ENCODE measurements at places on chromosomes 16 and 17.

GRCh38 chr16:87561200-87562105, 40.9 kb upstream of the JPH3 start:
- no peak for DNase-seq

DNA sequence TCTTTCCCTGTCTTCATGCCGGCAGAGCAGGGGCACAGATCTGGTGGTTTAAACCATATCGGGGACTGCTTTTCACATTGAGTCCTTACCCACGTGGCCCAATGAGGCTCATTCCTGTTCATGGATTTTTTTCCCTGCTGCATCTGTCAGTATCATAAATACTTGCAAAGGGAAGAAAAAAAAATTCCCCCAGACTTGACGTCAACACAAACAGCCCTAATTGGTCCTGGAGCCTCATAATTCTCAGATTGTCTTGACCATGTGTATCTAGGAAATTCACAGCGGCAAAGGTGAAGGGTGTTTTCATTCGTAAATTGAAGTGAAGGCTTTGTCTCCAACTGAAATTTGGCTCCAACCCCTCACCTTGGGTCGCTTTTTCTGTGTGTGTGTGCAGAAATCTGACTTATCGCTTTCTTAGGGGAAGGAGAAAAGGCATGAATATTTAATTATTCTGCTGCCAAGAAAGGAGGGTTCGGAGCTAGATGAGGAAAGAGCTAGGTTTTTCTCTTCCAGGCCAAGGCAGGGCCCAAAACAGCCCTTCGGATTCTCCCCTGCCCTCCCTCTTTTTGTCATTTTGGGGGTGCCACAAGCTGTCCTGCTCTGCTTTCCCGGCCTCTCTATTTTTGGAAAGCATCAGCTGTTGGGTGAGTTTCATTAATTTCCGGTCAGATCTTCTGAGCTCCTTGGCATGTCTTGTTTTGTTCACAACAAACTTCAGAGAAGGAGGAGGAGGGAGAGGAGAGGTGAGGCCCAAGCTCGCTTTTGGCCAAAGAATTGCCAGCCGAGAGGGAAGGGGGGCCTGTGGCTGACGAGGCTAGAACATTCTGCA, 17.8 kb upstream of the CIBAR2 start:
- DNase-seq, result no peak

DNA sequence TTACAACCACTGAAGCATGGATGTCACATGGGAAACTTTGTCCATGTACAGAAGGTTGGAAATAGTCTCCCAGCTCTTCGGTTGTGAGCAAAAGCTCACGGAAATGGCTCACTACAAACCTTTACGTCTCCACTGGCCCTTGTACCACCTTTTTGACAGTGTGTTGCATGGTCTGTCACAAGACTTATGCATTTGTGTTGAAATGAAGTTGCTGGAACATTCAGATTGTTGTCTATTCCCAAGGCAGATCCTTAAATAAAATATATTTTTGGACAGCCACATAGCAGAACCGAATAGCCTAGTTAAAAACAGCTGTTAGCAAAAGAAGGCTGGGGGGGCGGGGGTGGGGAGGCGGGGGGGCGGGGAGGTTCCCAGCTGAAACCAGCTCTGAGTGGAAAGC, 39.2 kb downstream of the KNOP1 start:
- DNase-seq, result no peak

- DNase-seq, result no peak
Measured at GRCh38 chr16:80862160-80862705, 57.8 kb upstream of the CDYL2 start.

GRCh38 chr16:86631444-86631843, 53.1 kb downstream of the FOXL1 start:
- DNase-seq, result no peak

GRCh38 chr16:8083560-8083959, 506.8 kb downstream of the TMEM114 start:
- DNase-seq, result no peak

DNA sequence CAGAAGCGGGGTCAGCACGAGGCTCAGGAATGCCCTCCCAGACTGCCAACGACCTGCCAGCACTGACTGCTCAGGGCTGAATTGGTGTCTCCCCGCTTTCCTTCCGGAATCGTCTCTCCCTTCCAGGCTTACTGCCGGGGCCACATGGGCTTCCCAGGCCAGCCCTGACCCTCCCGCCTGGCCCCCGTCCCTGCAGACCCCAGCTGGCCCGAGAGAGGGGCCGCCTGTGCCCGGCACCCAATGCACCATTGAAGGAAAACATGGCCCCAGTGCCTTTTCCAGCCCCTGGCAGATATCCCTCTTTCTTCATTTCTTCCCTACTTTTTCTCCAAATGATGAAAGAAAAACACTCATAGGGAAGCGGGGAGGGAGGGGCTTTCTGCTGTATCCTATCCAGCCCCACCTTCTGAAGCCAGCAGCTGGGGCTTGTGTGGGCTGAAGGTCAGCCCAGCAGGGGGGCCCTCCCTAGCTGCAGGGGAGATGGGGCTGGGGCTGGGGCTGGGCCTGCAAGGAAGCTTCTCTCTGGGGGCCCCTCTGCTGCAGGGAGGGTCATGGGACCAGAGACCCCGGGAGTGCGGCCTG, 25.9 kb downstream of the ZNF469 start:
- no peak for DNase-seq

DNA sequence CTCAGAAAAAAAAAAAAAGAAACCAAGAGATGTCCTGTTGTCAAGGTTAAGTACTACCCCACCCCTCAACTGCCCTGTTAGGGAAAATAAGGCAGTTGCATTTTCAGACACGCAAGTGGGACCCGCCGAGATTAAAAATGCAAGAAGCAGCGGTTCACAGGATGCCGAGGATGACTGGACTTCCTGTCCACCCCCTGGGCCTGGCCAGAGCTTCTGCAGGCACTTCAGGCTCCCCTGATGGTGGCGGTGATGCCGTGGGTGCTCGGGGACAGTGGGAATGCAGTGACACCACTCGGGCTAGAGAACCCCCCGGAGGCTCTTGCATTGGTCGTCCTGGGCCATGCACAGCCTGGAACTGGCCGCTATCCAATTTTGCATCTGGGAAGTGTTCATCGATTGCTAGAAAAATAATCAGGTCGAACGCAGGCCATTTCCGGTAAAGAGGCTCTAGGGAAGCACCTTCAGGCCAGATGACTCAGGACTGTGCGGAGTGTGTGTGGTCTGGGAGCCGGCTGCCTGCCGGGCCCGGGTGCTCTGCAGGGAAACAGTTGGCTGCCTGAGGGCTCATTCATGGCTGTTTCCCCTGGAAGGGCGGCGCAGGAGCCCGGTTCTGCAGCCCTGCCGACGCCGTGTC, 13.4 kb upstream of the CRISPLD2 start:
- DNase-seq, result peak; percentile 33

DNA sequence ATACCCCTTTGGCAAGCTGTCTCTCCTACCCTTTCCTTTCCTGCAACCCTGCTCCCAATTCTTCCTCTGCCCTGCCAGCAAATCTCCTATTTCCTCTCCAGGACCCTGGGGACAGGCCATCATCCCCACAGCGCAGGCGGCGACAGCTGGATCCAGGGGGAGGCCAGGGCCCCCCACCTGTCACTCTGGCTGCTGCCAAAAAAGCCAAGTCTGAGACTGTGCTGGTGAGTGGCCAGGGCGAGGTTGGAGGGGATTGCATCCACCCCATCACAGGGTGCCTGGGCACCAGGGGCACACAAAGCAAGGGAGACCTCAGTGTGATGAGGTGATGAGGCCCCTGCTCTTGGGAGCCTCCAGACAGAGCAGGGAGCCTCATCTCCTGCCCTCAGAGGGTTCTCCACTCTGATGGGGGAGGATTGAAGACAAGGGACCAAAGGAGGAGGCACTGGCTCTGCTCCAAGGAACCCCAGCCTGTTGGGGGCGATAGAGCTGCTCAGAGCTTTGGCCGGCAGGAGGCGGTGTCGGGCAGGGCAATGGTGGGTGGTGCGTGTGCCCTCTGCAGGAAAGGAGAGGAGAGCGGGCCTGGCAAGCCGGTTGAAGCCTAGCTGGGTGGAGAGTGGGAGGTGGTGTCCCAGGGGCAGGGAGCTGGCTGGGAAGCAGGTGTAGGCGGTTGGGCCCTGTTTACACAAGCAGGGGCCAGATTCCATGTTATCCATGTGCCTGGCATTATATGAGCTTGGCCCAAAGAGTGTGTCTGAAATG, 15.6 kb upstream of the PDK2 start:
- peak; percentile 89 for DNase-seq

- no peak for DNase-seq
Measured at GRCh38 chr17:10384175-10384574, 11.4 kb upstream of the MYH13 start.

GRCh38 chr17:13491916-13492736, 109.6 kb downstream of the HS3ST3A1 start:
- no peak for DNase-seq

DNA sequence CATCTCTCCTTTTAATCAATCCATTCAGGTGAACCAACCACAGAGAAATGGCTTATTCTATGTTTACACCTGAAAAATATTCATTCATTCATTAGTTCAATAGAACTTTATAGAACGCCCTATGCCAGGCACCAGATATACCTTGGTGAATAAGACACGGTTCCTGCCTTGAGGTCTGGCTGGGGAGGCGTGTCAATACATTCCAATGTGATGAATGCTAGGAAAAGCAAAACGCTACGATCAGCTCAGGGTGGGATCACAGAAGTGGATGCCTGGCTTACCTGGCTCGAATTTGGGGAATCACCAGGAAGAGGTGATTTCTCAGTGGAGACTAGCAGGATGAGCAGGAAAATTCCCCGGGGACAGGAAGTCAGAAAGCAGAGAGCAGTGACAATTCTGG, 17.5 kb upstream of the WFIKKN2 start:
- DNase-seq, result no peak

DNA sequence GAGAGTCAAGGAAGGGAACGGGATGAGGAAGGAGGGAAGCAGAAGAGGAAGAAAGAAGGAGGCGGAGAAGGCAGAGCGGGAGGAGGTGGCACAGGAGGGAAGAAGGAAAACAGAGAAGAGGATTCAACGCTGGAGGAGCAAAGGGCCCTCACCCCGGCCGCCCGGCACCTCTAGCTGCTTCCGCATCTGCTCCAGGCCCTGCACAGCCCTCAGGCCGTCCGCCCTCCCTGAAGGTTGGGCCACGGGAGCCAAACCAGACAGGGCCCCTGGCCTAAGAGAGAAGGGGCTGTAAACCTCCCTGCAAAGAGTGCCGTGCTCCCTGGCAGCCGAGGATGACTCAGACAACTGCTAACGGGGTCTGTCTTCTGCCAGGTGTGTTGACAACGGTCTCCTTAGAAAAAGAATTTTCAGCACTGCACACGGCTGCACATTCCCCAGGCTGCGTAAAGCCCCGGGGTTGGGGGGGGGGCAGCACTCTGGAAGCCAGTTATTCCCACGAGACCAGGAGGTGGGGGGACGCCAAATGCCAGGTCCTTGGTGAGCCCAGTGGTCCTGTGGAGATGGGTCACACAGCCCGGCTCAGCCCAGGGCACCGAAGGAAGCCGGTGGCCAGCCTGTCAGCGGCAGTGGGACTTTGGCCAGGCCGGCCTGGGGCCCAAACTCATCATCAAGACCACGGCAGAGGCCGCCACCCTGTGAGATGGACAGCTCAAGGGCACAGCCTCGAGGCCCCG, 29.1 kb downstream of the MRM3 start:
- no peak for DNase-seq

DNA sequence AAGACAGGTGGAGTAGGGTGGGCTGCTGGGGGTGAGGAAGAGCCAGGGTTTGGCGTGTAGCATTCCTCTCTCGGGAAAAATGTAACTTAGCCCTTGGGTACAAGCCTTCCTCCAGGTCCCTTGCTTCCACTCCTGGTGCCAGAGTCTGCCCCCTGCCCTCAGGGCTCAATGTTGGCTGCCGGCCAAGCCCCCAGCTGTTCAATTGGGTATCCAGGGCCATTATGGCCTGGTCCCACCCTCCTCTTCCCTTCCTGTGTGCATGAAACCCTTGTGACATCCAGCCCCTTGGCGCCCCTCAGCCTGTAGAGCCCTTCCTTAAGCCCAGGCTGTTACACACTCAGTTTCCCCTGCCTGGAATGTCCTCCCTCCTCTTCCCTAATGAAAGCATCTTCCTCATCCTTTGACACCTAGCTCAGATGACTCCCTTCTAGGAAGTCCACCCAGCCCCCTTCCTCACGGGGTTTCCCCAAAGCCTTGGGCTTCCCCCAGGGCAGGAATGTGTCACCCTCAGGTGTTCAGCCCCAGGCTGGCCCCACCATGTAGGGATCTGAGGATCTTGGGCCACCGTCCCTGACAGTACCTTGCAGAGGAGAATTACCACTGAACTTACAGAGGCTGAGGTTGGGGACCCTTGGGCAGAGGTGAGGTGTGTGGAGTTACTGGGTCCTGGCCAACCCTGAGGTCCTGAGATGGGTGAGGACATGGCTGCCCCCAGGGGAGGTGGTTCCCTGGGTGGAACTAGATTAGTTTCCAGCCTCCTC, 30.0 kb downstream of the B9D1 start:
- no peak for DNase-seq

GRCh38 chr17:8484465-8484864, 48.8 kb downstream of the NDEL1 start:
- no peak for DNase-seq

GRCh38 chr16:85613604-85614337, 649 bp downstream of the GSE1 start:
- DNase-seq, result peak; percentile 71

DNA sequence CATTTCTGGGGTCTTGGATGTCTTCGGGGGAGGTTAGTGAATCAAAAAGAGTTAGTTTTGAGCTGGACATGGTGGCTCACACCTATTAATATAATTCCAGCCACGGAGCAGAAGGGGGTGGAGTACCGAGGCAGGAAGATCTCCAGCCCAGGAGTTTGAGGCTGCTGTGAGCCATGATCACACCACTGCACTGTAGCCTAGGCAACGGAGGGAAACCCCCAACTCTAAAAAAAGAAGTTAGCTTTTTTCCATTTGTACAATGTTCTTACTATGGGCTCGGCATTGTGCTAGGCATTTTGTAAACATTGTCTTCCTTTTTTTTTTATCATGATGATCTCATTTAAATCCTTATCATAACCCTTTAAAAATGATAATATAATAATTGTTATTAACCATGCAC, 8.3 kb upstream of the SNF8 start:
- no peak for DNase-seq

DNA sequence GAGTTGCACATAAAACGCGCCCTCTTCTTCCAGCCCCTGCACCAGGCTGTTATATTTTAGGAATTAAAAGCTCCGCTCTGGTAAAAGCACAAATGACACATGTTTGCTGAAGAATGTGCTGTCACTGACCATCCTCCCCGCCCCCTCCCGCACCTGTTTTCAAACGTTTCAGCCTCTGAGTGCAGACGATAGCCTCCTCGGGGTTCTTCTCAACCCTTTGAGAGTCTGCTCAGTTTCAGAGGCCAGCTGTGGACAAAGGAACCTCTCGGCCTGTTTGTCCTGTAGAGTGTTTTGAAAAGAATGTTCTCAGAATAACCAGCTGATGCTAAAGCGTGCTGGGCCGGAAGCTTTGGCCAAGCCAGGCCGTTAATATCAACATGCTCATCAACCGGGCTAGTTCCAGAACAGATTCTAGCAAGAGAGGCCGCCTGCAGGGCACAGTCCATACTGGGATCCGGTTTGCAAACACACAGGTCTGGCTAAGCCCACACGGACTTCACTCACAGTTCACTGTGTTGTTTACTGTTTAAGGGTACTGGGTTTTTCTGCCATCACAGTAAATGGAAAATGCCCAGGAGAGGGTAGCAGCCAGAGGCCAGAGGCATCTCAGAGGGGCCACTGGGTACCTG, 6.4 kb upstream of the CACNG4 start:
- DNase-seq, result no peak

- no peak for DNase-seq
Measured at GRCh38 chr17:34366010-34366409, 3.0 kb upstream of the CCL1 start.

- DNase-seq, result no peak
Measured at GRCh38 chr17:834136-834535, 52.0 kb downstream of the MRM3 start.

All from mucosa of descending colon (tissue), 3 donors.